ENCODE measurements at places on chromosomes 3 and 15. TPM values are rescaled to one million over a fixed set of nuclear protein-coding genes. Genes with fewer than 3 reads are reported as not detected.

DNA sequence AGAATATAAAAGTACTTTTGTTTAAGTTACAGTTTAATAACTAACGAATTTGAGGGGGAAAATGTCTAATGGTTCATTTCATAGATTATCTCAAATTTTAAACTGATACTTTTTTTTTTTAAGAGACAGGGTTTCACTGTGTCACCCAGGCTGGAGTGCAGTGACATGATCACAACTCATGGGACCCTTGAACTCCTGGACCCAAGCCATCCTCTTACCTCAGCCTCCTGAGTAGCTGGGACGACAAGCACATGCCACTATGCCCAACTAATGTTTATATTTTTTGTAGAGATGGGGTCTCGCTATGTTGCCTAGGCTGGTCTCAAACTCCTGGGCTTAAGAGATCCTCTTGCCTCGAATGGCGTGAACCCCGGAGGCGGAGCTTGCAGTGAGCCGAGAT is 16.5 kb downstream of the LRRC58 start:
- DNase-seq = no peak

DNA sequence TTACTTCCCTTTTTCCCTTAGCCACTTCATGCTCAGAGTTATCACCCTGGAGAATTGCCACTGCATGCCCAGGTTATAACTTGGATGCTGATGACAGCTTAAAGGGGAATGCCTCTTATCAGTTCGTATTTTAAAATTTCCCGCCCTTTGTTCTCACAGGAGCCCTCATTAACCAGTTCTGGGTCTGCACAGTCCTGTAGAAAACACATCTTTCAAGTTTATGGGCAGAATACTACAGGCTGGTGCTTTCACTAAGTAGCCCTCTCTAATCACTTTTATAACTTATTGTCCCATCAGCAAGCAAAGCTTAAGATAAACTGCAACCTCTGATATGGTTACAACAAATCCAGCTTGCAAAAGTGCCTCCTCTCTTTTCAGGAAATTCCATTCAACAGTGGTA is 587.3 kb upstream of the UBE2E2 start:
- DNase-seq = no peak

- no peak for DNase-seq
Measured at GRCh38 chr15:35690698-35691116, 144.7 kb upstream of the DPH6 start.

- DNase-seq = no peak
Measured at GRCh38 chr15:52002351-52002750, 16.7 kb upstream of the MAPK6 start.

The SLC28A1 gene
- total RNA-seq = not detected

All from activated CD4-positive, alpha-beta memory T cell treated with anti-CD3 and anti-CD28 coated beads for 36 hours (primary cell).